ENCODE measurements at places on chromosomes 13 and 19. TPM values are rescaled to one million over a fixed set of nuclear protein-coding genes. Genes with fewer than 3 reads are reported as not detected.

Gene LILRB1
- 0.22 TPM for total RNA-seq

Gene ANGPTL8
- not detected for total RNA-seq

DNA sequence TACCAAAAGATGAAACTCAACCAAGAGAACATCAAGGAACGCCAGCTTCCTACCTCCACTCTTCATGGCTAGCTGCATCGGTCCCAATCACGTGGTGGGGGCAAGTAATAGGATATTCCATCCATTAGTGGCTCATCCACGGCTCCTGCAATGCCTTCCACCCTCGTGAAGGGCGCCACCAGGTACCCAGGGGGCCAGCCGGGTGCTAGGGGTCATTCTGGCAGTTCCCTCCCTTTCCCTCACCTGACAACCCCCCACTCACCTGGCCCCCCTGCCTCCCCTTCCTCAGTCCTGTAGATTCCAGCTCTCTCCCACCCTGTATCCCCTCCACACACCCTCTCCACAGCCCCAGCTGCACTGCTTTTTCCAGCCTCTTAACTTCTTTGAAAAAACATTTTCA is 161.9 kb downstream of the URI1 start:
- DNase-seq, result no peak

Gene CEACAM7
- total RNA-seq, result not detected

GRCh38 chr13:32804673-32805230 is 211.5 kb upstream of the KL start:
- no peak for DNase-seq

GRCh38 chr19:52034051-52034728 is 6.0 kb upstream of the ZNF614 start:
- no peak for DNase-seq

Gene GPR12
- not detected for total RNA-seq

- peak; percentile 18 for DNase-seq
Measured at GRCh38 chr19:7595466-7596133, at the start of gene CAMSAP3. CAMSAP3 (plus strand) TSS chr19:7595863; CDS start chr19:7596003, 140 bp downstream.

Gene LRRC63
- total RNA-seq, result not detected

GRCh38 chr13:101556676-101557123 is 104.2 kb downstream of the ITGBL1 start:
- DNase-seq, result no peak

Gene OVOL3
- total RNA-seq, result not detected

Gene RXFP2
- total RNA-seq, result not detected

DNA sequence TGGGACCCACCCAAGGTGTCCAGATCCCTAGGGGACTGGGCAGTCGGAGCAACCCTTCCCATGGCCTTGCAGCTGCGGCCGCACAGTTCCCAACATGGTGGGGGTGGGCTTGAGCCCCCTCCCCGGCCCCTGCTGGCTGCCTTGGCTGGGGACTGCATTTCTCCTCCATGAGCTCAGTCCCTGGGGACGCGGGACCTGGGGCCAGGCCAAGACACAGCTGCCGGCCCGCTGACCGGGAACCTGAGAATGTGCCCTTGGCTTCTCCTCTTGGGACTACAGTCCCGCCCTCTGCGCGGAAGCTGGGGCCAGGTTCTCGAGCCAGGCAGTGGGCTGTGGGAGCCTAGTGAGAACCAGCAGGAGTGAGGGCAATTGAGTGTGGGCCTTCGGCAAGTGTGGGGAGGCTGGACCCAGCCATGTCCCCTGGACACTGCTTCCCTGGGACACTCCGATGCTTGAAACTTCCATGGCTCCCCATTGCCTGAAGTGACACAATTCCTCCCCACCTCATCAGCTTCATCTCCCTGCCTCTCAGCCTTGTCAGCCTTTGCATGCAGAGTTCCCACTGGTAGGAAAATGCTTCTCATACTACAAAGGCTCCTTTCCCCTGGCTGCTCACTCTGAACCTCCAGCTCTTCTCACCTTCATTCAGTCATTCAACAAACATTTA is 13.1 kb upstream of the NOTCH3 start:
- DNase-seq, result no peak

GRCh38 chr13:100883453-100883852 is 208.9 kb upstream of the TMTC4 start:
- DNase-seq, result no peak

DNA sequence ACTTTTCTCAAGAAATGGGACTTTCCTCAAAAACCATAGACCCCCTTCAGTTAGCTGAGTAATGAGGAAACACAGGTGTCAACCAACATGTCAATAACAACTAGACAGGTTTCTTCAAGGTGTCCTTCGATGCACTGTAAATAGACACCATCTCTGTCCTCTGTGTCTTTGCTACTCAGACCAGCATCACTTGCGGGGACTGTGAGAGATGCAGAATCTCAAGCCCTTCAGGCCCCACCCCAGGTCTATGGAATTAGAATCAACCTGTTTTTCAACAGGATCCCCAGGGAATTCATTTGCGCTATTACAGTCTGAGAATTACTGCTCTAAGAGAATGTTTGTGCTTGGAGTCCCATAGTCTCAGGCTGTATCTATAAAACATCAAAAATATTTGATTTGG is 469.9 kb downstream of the COG6 start:
- DNase-seq, result no peak

Gene LRFN3
- total RNA-seq, result 4.2 TPM

- peak; percentile 31 for DNase-seq
Measured at GRCh38 chr19:38213911-38214625, 10.0 kb downstream of the DPF1 start.

DNA sequence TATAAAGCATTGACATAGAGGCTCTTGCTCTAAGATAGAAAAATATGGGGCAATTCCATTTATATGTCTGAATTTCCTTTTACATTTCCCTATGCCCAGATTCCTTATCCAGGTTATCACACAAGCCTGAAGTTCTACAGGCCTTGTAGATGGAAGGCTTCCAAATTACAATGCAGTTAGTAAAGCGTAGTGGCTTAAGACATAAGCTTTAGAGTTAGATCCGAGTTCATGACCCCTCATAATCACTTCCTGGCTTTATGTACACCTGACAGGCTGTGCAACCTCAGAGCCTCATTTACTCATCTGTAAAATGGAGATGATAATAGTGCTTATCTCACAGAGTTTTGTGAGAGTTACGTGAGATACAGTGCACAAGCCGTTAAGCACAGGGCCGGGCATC is 173.5 kb downstream of the SLC7A1 start:
- DNase-seq, result no peak

Gene ZNF829
- total RNA-seq, result 4.4 TPM

Gene OBI1
- total RNA-seq, result 2.6 TPM

GRCh38 chr13:43744261-43745031 is 42.3 kb downstream of the ENOX1 start:
- no peak for DNase-seq

DNA sequence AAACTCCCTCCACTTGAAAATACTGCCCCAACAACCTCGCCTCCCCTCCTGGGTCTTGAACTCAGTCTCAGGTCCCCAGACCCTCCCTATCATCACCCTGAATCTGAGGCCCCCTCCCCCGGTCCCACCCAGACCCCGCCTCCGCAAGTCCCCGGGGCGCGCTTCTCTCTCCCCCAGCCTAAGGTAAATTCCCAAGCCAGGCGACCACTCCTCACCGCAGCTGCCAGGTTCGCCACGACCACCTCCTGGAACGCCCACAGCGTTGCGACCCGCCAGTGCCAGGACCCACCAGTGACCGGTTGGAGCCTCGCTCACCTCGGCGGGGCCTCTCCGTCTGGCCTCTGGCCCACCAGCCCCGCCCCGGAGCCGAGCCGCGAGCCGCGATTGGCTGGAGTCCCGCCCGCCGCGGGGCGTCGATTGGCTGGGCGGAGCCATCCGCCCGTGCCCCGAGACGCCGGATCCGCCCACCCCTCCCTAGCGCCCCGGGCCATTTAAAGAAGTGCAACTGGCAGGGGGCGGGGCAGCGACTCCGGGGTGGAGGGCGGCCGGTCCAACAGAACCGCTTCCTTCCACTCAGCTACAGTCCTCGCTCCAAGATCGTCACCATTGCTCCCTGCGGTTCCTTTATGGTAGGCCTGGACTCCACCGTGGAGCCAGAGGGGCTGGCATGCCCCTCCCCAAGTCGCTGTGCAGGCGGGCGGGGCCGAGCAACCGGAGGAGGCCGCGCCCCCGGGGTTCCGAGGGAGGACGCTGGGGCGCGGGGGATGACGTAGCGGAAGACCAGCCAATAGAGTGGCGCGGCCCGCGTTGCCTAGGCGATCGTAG is at the start of gene SERTAD3:
Gene SERTAD3 (minus strand): TSS at position 336 of the 825 bp plus-strand sequence. CDS start 2,255 bp downstream, outside the sequence.
- peak; percentile 94 for DNase-seq

Gene BRCA2
- total RNA-seq, result 1.9 TPM

Gene ATCAY
- total RNA-seq, result not detected

GRCh38 chr19:47157431-47158321 is 27.0 kb downstream of the SAE1 start:
- peak; percentile 84 for DNase-seq

Gene RELB
- total RNA-seq, result 91.6 TPM

DNA sequence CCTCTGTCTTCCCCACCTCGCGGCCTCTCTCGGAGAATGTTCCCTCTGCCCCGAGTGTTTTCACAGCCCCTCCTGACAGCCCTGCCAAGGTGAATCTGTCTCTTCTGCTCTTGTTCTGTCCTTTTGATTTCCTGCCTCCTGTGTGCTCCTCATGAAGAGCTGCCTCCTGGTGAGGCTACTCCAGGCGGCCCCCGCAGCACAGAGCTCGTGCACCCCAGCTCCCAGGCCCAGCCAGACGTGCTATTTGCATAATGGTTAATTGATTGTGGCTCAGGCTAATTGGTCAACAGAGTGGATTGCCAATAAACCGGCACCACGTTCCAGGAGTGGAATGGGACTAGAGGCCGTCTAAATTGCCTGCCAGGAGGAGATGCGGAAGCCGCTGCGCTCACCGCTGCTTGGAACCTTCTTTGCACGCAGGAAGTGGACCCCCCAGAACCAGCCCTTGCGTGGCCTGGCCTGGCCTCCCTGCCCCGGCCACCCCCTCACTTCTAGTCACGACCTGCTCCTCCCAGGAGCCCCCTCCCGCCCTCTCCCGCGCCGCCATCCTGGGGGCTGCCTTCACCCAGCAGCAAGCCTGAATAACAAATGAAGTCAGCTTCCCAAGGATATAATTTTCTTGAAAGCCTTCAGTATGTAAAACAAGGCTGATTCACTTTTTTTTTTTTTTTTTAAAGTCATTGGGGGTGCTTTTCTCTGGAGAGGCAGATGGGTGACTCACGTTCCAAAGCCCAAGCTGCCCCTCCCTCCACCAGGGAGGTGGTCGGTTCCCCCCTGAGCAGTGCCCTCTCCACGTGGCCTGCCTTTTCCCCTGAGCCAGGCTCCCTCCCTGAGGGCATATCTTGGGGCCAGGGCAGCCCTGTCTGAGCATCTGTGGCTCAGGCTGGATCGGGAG is 144.0 kb downstream of the KDM4B start:
- no peak for DNase-seq

DNA sequence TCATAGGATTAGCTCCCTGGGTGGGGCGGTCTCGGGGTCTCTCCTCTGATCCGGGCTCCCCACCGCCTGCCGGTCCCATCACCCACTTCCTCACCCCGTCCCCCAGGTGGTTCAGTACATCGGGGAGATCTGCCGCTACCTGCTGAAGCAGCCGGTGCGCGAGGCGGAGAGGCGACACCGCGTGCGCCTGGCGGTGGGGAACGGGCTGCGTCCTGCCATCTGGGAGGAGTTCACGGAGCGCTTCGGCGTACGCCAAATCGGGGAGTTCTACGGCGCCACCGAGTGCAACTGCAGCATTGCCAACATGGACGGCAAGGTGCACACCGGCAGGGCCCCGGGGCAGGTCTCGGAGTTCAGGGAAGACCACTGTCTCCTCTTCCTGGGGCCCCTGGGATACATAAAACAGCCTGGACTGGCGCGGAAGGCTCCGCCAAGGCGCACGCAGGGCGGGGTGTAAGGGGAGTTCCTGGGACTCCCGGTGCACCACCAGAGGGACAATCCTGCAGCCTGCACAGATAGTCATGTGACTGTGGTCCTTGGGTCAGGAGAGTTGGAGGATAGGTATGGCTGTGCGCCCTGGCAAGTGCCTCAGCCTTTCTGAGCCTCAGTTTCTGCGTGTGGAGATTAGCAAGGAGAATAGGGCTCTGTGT is 14.2 kb upstream of the PGLS start:
- no peak for DNase-seq

Gene FXYD3
- total RNA-seq, result not detected

GRCh38 chr19:49837009-49837310 is 14.0 kb upstream of the PTOV1 start:
- no peak for DNase-seq

Gene CYP4F8
- not detected for total RNA-seq

Gene GNG7
- 5.7 TPM for total RNA-seq

DNA sequence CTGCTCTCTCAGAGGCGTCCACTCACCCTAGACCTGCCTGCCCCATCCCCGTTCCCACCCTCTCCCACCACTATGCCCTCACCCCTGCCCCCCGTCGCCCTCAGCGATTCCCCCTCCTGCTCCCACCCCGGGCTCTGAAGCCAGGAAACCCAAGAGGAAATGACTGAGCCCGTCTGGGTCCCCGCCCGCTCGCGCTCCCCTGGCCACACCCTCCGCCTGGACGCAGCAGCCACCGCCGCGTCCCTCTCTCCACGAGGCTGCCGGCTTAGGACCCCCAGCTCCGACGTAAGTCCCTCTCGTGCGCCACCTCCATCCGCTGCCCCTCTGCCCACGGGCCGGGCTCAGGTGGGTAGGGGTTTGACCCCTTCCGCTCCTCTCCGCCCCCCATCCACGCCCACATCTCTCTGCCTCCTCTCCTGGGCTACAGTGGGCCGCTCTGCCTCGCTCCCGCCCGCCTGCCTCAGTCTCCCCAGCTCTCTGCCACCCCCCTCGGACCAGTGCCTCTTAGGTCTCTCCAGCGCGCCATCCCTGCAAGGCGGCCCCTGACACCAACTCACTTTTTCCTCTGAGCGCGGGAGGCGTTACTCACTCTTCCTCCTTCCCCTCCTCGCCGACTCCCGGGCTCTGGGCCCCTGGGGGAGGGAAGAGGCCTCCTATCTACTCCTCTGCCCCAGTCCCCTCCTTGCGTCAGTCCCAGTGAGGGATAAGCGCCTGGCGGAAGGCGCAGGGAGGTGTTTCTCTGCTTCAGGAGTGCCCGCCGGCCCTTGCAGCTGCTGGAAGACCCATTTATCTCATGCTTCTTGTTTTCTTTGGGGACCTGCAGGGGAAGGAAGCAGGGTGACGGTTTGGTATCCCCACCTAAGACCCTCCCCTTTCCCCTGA is at the start of gene FXYD5:
Gene FXYD5 (plus strand): TSS at position 211 of the 882 bp plus-strand sequence. CDS start 816 bp downstream, outside the sequence.
- peak; percentile 79 for DNase-seq

Gene CRX
- total RNA-seq, result not detected

DNA sequence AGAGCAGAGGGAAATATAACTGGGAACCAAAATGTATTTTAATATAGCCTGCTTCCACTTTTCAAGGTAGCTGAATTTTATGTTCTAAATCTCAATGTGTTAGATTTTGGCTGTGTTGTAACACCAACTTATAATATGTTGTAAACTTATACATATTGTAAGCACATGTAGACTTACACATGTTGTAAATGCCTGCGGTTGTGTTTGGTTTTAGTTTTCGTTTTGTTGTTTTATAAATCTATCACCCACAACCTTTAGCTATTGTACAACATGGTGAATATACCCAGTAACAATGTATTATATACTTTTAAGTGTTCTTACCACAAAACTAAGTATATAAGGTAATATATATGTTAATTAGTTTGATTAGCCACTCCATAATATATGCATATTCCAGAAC is 15.6 kb downstream of the KCTD4 start:
- DNase-seq, result no peak
